Upper lobe of left lung (tissue), 6 donors: ENCODE measurements at places on chromosomes 16 and 17.

DNA sequence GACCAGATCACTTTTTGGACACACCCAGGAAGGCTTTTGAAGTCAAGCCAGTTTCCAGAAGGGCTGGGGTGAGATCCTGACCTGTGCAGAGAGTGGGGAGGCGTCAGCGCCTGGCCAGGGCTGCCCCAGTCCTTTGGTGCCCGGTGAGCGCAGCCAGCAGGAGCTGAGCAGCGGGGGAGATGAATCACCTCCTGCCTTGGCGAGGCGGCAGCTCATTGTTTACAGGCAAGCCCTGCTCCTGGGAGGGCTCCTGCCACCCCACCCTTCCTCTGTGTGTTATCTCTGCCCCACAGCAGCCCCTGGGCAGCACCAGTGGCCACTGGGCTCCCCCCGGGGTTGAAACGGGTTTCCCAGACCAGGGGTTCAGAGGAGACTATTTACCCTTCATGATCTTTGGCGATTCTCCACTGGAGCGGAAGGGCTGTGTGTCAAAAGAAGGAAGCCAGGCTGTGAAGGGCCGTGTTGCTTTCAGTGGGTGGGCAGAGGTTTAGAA lies 14.1 kb upstream of the ITGB4 start:
- peaks cover 16% of the 10 kb centered on the region for H3K4me1 ChIP-seq
- peak overlapping the region; percentile 38 for H3K27ac ChIP-seq
- no peak overlapping the region for H3K4me3 ChIP-seq
- H3K36me3 ChIP-seq: peaks cover 34% of the 10 kb centered on the region

GRCh38 chr17:14310101-14310500 lies 9.2 kb downstream of the HS3ST3B1 start:
- no peaks in the 10 kb centered on the region for H3K27me3 ChIP-seq
- DNase-seq: no peak
- H3K36me3 ChIP-seq: no peaks in the 10 kb centered on the region

DNA sequence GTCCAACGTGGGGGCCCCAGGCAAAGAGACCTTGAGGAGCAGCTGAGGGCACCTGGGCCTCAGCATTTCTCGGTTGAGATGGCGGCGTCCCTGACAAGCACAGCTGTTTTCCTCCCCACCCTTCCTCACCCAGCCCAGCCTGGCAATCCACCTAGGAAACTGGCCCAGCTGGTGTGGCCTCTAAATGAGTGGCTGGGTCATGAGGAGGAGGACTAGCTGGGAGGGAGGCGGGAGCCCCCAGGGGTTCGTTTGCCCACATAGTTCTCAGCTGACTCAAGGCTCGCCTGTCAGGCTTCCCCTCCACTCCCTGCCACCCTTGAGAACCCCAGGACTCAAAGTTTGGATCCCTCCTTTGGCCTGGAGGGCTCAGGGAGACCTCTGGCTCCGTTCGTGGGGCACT lies 5.9 kb downstream of the RNF222 start:
- H3K36me3 ChIP-seq: no peaks in the 10 kb centered on the region
- H3K4me3 ChIP-seq: no peak overlapping the region
- H3K4me1 ChIP-seq: no peaks in the 10 kb centered on the region

GRCh38 chr16:26149364-26150190 lies 457.8 kb downstream of the HS3ST4 start:
- H3K27ac ChIP-seq: no peak overlapping the region
- H3K27me3 ChIP-seq: no peaks in the 10 kb centered on the region
- no peaks in the 10 kb centered on the region for H3K4me1 ChIP-seq
- H3K4me3 ChIP-seq: no peak overlapping the region
- no peak for DNase-seq

DNA sequence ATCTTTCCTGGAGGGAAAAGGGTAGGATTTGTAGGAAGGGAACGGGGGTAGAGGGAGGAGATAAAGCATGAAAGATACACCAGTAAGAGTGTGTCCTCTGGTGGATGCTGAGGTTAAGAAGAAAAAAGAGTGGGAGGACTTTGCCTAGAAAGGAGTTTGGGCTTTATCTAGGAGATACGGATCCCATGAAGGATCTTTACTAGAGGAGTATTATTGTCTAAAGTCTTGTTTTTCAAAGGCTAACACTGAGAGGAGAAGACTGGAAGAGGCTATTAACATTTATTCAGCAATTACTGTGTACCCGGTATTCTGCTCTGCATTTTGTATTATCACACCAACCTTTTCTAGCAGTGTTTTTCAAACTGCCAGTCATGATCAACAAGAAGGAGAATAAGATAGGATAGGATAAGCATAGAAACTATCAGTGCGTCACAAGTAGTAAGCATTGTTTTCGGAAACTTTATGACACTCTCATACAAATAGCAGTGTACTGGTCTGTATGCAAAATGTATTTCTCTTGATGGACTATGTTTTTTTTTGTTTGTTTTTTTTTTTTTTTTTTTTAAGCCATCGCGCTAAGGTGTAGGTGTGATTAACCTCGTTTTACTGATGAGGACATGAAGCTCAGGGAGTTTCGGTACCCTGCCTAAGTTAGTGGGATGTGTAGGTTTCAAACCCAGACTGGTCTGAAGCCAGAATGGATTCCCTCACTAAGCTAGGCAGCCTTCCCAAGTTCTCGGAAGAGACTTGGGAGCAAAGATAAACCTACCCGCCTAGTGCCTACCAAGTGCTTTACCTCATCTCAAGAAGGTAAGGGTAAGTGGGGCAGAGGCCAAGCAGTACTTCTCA lies 1.3 kb upstream of the SP2 start:
- H3K4me1 ChIP-seq: peaks cover 17% of the 10 kb centered on the region
- no peaks in the 10 kb centered on the region for H3K27me3 ChIP-seq
- peak overlapping the region; percentile 92 for H3K27ac ChIP-seq
- DNase-seq: peak; percentile 55
- H3K4me3 ChIP-seq: peak overlapping the region; percentile 68

DNA sequence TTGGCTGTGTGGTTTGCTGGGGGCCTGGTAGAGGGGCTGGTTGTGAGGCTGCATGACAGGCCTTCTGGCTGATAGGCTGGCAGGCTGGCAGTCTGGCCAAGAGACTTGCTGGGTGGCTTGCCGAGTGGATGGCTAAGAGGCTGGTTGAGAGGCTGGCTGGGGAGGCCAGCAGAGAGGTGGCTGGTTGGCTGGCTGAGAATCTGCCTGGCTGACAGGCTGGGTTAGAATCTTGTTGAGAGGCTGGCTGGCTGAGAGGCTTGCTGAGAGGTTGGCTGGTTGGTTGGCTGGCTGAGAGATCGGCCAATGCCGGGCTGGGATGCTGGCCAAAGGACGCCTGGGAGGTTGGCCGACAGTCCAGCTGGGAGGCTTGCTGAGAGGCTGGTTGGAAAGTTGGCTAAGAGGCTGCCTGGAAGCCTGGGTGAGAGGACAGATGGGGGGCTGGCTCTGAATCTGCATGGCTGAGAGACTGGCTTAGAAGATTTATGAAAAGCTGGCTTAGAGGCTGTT lies 35.9 kb upstream of the ACSM2B start:
- H3K4me1 ChIP-seq: peaks cover 31% of the 10 kb centered on the region
- H3K27ac ChIP-seq: peak overlapping the region; percentile 55
- no peaks in the 10 kb centered on the region for H3K36me3 ChIP-seq
- no peaks in the 10 kb centered on the region for H3K27me3 ChIP-seq
